ENCODE measurements at places on chromosomes 11 and 22. TPM values are rescaled to one million over a fixed set of nuclear protein-coding genes. Genes with fewer than 3 reads are reported as not detected.

RBM4 gene
- total RNA-seq, result 77.9 TPM

SLC17A6 gene
- not detected for total RNA-seq

CNIH2 gene
- not detected for total RNA-seq

FXYD6 gene
- 47.8 TPM for total RNA-seq

CDC42EP1 gene
- total RNA-seq, result 23.6 TPM

VPS11 gene
- total RNA-seq, result 20.4 TPM

C1QTNF5 gene
- total RNA-seq, result 24.3 TPM

ASRGL1 gene
- 8.1 TPM for total RNA-seq

CYTH4 gene
- 6.3 TPM for total RNA-seq

RPS19BP1 gene
- 75.5 TPM for total RNA-seq

TYR gene
- total RNA-seq, result not detected

GPHA2 gene
- not detected for total RNA-seq

CEP164 gene
- 9.3 TPM for total RNA-seq

MOV10L1 gene
- 0.53 TPM for total RNA-seq

FAM89B gene
- total RNA-seq, result 40.5 TPM

KRTAP5-11 gene
- not detected for total RNA-seq

TRIM49 gene
- total RNA-seq, result not detected

POU2AF2 gene
- total RNA-seq, result not detected

SYT12 gene
- 0.11 TPM for total RNA-seq

HTR3A gene
- not detected for total RNA-seq

NLRP14 gene
- not detected for total RNA-seq
